Activated CD4-positive, alpha-beta T cell treated with anti-CD3 and anti-CD28 coated beads, Interleukin-10, Interleukin-2, amounts not matched to agents 100 ng/mL and 50 ng/mL, durations not matched to agents 16 hours and 8 hours (primary cell): ENCODE measurements at places on chromosomes 2 and 18.
A peak's percentile ranks its signal among the peaks of the same experiment; 100 is the strongest.

DNA sequence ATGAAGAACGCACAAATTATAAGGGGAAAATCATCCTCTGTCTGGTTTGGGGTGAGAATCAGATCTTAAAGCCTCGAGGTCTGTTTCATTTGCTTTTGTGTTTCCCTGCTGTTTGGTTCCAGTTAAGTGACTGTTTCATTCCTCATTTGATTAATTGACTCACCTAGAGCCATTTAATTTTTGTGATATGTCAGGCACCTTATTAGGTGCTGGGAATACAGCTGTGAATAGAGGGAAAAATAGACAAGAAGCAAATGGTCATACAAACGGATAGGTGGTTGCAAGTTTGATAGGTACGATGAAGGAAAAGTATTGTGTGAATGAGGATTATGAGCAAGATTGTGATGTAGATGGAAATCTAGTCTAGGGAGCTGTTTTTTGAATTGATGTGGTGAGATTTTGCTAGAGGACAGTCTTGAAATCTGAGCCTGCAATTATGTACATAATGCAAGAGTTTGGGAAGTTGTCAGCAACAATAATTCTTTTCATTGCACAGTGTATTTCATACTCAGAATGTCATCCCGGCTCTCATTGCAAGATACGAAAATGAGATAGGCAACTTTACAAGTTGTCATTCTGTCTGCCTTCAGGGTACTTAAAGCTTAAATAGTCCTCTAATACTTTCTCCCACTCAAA, 2.2 kb downstream of the ACSL3 start:
- no peak for DNase-seq

DNA sequence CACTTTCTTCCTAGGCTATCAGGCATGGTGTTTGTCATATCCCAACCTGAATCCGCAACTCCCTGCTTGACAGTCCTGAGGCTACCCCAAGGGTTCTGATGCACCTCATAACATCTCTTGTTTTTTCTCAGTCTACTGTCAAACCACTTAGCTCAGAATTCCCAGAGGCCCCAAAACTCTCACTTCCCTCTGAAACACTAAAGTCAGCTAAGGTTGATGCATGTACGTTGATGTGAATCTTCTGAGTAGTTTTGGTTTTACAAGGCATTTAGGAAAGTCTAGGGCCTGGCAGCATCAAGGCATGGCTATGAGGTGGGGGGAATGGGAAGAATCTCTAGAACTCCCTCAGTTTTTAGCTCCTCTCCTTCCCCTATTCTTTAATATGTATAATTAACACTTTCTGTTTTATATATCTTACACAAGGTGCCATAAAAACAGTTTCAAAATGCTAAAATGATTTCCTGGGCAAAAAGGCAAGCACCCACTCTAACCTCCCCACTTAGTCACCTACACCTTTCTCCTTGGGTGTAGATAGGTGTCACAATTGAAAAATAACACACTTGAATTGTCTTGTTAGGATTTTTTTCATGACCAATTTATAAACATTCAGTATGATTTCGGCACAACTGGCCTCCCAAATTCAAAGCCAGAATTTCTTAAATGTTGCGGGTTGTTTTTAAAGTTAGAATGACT, 71.4 kb upstream of the TANK start:
- no peak for DNase-seq

- no peak for DNase-seq
These were observed 43.9 kb downstream of the SOX11 start for GRCh38 chr2:5736050-5736449.

GRCh38 chr2:1804351-1804771, 60.0 kb upstream of the PXDN start:
- DNase-seq = no peak

DNA sequence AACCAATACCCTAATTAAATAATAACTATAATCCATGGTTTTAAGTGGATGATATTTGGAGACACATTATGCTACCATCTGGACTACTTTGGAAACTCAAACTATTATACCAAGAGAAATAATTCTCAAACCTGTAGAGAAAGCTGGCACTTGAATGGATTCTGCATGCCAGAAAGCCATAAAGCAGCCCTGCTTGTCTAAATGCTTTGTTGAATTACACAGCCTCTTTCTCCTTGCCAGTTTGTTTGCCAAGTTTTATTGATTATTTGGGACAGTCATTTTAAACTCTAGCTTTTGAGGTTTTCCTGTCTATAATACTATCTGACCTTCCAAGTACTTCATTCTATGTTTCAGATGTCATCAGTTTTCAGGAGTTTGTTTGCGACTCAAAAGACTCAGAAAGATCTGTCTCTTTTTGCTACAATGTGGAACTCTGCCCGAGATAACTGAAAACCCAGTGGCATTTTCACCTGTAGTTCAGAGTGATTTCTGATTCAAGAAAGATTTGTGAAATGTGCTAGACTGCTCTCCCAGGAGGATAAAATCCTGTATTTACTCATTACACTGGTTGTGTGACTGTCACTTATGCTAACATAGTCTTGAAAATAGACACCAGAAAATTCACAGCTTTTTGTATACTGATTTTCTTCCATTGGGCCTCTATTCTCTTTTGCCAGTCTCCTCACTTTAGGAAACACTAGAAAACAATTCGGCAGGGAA, 29.2 kb upstream of the MBOAT2 start:
- DNase-seq = no peak

GRCh38 chr18:22822841-22823508, 110.2 kb upstream of the RBBP8 start:
- DNase-seq = no peak

DNA sequence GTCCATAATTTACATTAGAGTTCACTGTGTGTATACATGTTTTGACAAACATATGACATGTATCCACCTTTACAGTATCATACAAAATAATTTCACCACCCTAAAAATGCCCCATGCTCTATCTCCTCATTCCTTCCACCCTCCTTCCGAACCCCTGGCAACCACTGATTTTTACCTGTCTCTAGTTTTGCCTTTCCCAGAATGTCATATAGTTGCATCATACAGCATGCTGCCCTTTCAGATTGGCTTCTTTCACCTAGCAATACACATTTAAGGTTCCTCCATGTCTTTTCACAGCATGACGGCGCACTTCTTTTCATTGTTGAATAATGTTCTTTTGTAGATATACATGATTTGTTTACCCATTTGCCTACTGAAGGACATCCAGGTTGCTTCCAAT, 10.4 kb downstream of the LRPPRC start:
- DNase-seq = peak; percentile 18

- DNase-seq = no peak
These were observed 248.0 kb upstream of the TANK start for GRCh38 chr2:160912276-160912675.

GRCh38 chr2:5914811-5915611, 222.8 kb downstream of the SOX11 start:
- DNase-seq = no peak

DNA sequence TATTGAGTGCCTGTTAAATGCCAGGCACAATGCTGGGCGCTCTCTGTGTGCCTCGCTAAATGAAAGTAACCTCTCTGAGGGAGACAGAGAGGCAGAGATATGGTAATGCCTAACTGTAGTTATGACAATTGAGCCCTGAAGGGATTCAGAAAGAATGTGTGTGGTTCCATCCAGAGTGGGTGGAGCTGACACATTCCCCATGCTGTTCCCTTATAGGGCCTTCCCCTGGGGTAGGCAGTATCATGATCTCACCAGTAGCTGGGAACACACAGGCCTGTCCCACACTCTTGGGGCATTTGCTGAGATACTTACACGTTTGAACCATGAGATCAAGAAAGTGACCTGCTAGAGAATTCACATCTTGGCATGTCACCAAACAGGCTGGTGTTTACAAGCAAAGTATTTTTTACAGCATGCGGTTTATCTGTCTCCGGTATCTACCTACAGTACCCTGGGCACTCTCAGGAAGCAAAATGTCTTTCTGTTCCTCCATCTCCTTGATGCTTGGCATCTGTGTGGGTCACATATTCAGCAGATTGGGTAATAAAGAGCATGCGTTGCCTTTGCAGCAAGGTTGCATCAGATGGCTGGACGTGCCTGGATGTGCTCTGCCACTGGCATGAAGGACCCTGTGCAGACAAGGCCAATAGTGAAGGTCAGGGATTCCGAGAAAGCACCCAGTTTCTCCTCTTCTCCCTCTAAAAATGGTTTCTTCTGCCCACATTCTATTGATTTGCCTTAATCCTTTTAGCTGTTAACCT, 9.4 kb downstream of the CTIF start:
- DNase-seq = no peak

DNA sequence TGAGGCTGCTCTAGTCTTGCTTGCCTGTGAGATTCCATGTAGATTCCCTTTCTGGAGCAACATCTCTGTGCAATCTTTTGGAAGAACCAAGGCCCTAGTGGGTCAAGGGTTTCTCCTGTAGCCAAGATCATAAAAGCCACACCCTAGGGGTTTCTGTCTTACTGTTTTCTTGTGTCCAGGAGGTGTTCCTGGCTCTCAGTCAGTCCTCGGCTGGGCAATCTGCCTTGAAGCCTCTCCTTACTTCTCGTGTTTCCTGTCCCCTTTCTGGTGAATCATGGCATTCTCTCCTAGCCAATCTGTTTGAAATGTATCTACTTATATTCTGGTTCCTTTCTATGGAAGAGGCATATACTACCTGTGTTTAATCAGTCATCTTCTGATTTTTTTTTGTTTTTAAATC, 484.8 kb upstream of the UBE2E3 start:
- no peak for DNase-seq

- DNase-seq = no peak
These were observed 774 bp downstream of the IER3IP1 start for GRCh38 chr18:47175283-47175897.

- no peak for DNase-seq
These were observed 42.7 kb downstream of the FHOD3 start for GRCh38 chr18:36340246-36340645.

DNA sequence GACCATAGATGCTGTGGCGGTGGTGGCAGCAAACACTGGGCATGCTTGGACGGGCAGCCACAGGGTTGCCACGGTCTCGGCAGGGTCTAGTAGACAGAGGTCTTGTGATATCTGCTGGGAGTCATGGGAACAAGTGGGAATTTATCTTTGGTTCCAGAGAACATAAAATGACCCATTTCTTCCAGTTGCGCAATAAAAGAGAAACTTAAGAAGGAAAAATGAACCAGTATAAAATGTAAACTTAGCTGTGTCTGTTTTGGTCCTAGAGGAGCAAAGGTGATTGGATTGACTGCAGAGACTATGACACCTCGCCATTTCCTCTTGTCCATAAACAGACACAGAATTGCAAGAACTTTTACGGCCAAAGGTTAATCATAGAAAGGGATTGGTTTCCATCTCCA, 132.6 kb upstream of the RBBP8 start:
- DNase-seq = no peak

DNA sequence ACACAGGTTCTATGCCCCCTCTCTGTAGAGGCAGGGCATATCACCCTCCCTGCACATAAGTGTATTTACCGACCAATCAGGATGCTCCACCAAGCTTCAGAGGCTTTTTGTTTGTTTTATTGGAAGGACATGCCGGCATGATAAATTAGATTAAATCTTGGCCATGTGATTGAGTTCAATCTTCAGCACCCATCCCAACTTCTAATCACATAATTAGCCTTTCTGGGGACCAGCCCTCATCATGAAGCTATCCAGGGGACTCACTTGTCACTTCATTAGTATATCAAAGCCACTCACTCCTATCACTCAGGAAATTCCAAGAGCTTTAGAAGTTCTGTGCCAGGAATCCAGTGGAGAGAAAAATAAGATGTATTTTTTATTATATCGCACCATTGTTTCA, 158.6 kb upstream of the SYT4 start:
- DNase-seq = no peak

DNA sequence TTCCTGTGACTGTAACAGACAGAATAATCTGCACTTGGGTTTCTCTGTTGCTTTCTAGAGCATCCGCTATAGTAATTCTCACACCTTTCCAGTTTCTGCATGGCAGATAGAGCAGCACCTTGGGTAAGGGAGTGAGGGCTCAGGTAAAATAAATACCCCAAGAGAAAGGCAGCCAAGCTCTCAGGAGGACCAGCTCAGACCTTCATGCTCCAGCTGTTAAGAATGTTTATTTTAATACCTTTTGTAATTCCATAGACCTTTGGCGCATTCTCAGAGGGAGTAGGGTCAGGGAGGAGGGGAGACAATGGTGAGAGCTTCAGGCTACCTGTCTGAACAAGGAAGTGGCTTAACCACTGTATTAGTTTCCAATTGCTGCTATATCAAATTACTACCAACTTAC, 16.2 kb upstream of the TMEM178A start:
- no peak for DNase-seq

DNA sequence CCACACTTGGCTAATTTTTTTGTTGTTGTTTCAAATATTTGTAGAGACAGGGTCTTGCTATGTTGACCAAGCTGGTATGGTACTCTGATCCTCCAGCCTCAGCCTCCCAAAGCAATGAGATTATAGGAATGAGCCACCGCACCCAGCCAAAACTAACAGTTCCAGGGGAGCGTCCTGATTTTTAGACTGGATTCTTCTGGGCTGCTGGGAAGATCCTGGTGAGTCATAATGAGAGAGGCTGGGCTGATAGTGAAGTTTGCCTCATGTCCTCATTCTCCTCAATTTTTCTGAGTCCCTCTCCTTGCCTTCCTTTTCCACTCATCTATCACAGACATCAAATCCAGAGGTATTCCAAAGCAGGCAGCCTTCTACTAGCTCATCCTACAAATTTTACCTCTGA, 81.3 kb downstream of the VSNL1 start:
- no peak for DNase-seq

- DNase-seq = no peak
These were observed 37.2 kb downstream of the AGPS start for GRCh38 chr2:177429688-177430325.

GRCh38 chr2:215664847-215665525, 229.1 kb upstream of the FN1 start:
- DNase-seq = peak; percentile 69

GRCh38 chr2:71276311-71277146, 49.6 kb upstream of the PAIP2B start:
- peak; percentile 90 for DNase-seq

- no peak for DNase-seq
These were observed 42.4 kb downstream of the RBBP8 start for GRCh38 chr18:22975508-22975907.

DNA sequence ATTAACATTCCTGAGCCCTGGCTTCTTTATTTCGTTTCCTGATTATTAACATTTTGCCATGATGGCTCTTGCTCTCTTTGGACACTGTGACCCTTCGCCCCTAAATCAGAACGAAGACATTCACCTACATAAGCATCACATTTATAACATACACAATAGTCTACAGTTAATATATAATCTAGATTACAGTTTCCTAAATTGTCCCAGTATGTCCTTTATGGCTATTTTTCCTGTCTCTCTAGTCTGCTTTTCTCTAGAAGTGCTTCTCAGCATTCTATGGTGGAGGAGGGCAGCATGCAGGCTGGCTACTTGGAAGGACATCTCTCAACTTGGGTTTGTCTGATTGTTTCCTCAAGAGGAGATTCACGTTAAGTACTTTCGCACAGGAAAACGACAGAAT, 49.9 kb downstream of the FAM210A start:
- no peak for DNase-seq

GRCh38 chr2:122739732-122740593, 984.5 kb downstream of the TSN start:
- no peak for DNase-seq
